Glutamatergic neuron (in vitro differentiated cells): ENCODE measurements at places on chromosomes 16 and 17. TPM values are rescaled to one million over a fixed set of nuclear protein-coding genes. Genes with fewer than 3 reads are reported as not detected.

DNA sequence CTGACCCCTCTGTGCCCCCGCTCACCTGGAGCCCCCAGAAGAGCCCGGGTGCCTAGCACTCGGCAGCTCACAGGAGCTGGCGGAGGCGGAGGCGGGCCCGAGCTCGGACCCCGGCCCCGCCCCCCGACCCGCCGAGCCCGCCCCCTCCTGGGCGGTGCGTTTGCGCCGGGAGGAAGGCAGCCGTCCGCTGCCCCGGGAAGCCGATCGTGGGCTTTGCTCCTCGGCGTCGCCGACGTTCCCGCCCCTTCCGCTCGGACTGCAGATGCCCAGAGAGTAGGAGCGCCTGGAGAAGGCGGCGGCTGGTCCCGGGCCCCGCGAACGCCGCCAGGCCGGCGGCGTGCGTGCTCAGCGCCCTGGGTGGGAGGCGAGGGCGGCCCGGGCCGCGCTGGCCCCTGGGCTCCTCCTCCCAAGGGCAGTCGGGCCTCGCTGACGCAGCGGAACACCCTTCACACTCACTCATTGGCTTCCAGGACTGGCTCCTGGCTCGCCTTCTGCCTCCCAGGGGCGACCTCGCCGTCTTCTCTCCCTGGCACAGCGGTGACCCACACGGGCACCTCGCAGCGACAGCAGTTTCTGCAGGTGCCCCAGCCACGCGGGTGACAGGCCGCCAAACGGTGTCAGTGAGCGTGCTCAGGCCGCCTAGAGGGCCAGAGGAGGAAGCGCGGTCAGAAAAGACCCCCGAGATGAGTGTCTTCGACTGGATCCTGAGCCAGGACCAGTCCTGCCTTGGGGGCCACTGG lies at the start of gene PLSCR3:
Gene PLSCR3 (minus strand): TSS at position 74 of the 740 bp plus-strand sequence. CDS start 415 bp downstream, outside the sequence.
- peaks cover 10% of the 10 kb centered on the region for H3K27me3 ChIP-seq
- peak; percentile 91 for DNase-seq
- H3K27ac ChIP-seq: peak within 1 kb of the TSS; percentile 97
- peaks cover 6% of the 10 kb centered on the region for H3K4me1 ChIP-seq

- no peak overlapping the region for H3K27ac ChIP-seq
- H3K4me3 ChIP-seq: no peak overlapping the region
- H3K36me3 ChIP-seq: no peaks in the 10 kb centered on the region
- H3K4me1 ChIP-seq: peaks cover 10% of the 10 kb centered on the region
- DNase-seq: no peak
Measured at GRCh38 chr17:28038802-28039201, 3.7 kb upstream of the NLK start.

GRCh38 chr17:47776330-47777197 lies 43.5 kb downstream of the TBX21 start:
- H3K27ac ChIP-seq: no peak overlapping the region
- no peaks in the 10 kb centered on the region for H3K36me3 ChIP-seq
- no peak for DNase-seq
- no peaks in the 10 kb centered on the region for H3K4me1 ChIP-seq

DNA sequence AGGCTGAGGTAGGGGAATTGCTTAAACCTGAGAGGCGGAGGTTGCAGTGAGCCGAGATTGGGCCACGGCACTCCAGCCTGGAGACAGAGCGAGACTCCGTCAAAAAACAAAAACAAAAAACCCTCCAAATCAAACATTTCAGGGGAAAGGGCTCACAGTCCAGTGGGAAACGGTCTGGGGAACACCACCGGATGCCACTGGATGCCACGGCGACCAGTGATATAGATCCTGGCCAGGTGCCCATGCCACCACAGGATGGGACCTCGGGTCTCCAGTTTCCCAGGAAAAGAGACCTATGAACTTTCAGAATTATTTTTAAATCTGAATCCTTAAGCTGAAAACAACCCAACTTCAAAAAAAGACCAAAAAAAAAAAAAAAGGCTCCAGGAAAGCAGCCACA lies 12.3 kb downstream of the CEP131 start:
- H3K4me1 ChIP-seq: no peaks in the 10 kb centered on the region
- no peak overlapping the region for H3K27ac ChIP-seq
- DNase-seq: no peak
- H3K4me3 ChIP-seq: no peak overlapping the region
- H3K27me3 ChIP-seq: no peaks in the 10 kb centered on the region

DNA sequence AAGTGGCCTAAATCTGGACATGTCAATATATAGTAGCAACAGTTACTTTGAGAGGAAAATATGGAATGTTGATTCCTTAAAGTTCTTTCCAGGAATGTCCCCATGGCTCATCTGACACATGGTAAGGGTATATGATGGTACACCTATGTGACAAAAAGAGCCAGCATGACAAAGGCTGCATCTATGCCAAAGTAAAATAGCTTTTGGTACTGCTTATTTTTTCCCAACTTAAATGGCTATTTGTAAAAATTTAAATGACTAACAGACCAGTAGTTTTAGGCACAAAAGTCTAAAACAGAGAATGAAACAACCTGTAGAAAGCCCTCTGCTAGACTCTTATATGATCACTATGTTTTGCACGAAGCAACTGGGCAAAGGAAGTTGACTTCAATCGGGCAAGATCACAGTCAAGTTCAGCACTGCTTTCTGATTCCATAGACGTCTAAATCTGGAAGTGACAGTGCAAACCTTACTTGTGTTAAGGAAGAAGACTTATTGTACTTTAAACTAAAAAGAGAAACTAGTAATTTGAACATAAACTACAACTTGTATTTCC lies 135.1 kb downstream of the SKAP1 start:
- no peaks in the 10 kb centered on the region for H3K36me3 ChIP-seq
- H3K27me3 ChIP-seq: peaks cover 2% of the 10 kb centered on the region
- no peak for DNase-seq
- peaks cover 4% of the 10 kb centered on the region for H3K4me1 ChIP-seq

- H3K4me1 ChIP-seq: no peaks in the 10 kb centered on the region
- no peak overlapping the region for H3K4me3 ChIP-seq
- H3K36me3 ChIP-seq: peaks cover 4% of the 10 kb centered on the region
- DNase-seq: no peak
Measured at GRCh38 chr16:48546774-48547173, 63.2 kb downstream of the N4BP1 start.

GRCh38 chr17:38328620-38329019 lies 15.1 kb downstream of the GPR179 start:
- H3K36me3 ChIP-seq: no peaks in the 10 kb centered on the region
- no peak overlapping the region for H3K4me3 ChIP-seq
- H3K4me1 ChIP-seq: peaks cover 19% of the 10 kb centered on the region
- no peak for DNase-seq
- no peak overlapping the region for H3K27ac ChIP-seq

DNA sequence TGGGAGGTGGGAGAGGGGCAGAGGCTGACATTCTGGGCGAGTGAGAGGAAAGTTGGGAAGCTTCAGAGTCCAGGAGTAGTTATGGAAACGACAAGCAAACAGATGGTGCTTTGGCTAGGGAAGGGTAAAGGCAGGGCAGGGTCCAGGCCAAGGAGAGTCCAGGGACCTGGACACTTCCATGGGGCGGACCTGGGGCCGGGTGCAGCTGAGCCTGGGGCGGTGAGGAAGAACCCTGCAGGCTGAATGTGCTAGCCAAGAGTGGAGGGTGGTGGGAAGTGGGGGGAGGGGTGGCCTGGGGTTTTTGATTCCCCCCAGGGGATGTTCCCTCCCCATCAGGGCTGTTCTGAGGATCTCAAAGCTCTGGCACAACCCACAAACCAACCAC lies 2.6 kb downstream of the PPP1R9B start:
- H3K4me3 ChIP-seq: peak overlapping the region; percentile 91
- peaks cover 12% of the 10 kb centered on the region for H3K27me3 ChIP-seq
- peaks cover 10% of the 10 kb centered on the region for H3K36me3 ChIP-seq
- H3K27ac ChIP-seq: peak overlapping the region; percentile 59

- H3K36me3 ChIP-seq: peaks cover 8% of the 10 kb centered on the region
- H3K27ac ChIP-seq: peak overlapping the region; percentile 23
- peaks cover 2% of the 10 kb centered on the region for H3K27me3 ChIP-seq
- peaks cover 3% of the 10 kb centered on the region for H3K4me1 ChIP-seq
- no peak overlapping the region for H3K4me3 ChIP-seq
- DNase-seq: peak; percentile 21
Measured at GRCh38 chr16:65773301-65773874, 593.1 kb upstream of the CDH5 start.

DNA sequence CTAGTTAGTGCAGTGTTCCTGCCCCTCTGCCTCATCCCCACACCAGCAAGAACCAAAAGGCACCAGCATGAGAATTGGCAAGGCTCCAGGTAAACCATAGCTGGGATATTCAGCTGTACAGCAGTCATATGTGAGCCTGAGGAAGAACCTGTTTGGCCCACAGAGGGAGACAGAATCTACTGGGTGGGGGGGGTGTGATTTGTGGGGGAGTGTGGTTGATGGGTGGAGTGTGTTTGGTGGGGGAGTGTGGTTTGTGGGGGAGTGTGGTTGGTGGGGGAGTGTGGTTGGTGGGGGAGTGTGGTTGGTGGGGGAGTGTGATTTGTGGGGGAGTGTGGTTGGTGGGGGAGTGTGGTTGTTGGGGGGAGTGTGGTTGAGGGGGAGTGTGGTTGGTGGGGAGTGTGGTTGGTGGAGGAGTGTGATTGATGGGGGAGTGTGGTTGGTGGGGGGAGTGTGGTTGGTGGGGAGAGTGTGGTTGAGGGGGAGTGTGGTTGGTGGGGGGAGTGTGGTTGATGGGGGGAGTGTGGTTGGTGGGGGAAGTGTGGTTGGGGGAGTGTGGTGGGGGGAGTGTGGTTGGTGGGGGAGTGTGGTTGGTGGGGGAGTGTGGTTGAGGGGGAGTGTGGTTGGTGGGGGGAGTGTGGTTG lies 19.5 kb downstream of the MINK1 start:
- no peak for DNase-seq
- no peaks in the 10 kb centered on the region for H3K36me3 ChIP-seq
- peaks cover 37% of the 10 kb centered on the region for H3K4me1 ChIP-seq
- peak overlapping the region; percentile 9 for H3K27ac ChIP-seq
- peaks cover 15% of the 10 kb centered on the region for H3K27me3 ChIP-seq
- no peak overlapping the region for H3K4me3 ChIP-seq

GRCh38 chr16:80403894-80404293 lies 136.9 kb upstream of the DYNLRB2 start:
- H3K27ac ChIP-seq: no peak overlapping the region
- no peak overlapping the region for H3K4me3 ChIP-seq
- no peaks in the 10 kb centered on the region for H3K36me3 ChIP-seq
- no peak for DNase-seq
- no peaks in the 10 kb centered on the region for H3K27me3 ChIP-seq
- H3K4me1 ChIP-seq: no peaks in the 10 kb centered on the region

GRCh38 chr16:29662729-29663015 lies 375 bp upstream of the SPN start:
- H3K27ac ChIP-seq: no peak overlapping the region
- H3K4me3 ChIP-seq: no peak overlapping the region
- peaks cover 7% of the 10 kb centered on the region for H3K27me3 ChIP-seq
- H3K36me3 ChIP-seq: no peaks in the 10 kb centered on the region
- no peak for DNase-seq

DNA sequence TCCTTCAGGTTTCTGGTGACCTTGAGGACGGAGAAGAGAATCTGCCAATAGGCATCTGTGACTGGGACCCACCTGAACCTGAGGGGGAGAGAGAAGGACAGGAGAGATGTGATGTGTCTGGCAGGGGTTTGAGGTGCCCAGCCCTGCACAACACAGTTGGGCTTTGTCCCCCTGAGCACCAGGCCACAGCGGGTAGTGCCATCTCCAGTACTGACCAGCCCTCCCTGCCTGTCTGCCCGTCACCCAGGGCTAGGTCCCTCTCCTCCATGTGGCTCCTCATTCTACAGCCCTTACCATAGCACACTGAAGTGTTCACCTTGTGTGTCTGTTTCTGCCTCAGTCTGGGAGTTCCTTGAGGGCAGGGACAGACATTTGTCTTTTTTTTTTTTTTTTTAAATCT lies 30.8 kb downstream of the NLRP1 start:
- no peaks in the 10 kb centered on the region for H3K36me3 ChIP-seq
- H3K4me3 ChIP-seq: no peak overlapping the region
- no peaks in the 10 kb centered on the region for H3K4me1 ChIP-seq
- no peaks in the 10 kb centered on the region for H3K27me3 ChIP-seq
- H3K27ac ChIP-seq: no peak overlapping the region

DNA sequence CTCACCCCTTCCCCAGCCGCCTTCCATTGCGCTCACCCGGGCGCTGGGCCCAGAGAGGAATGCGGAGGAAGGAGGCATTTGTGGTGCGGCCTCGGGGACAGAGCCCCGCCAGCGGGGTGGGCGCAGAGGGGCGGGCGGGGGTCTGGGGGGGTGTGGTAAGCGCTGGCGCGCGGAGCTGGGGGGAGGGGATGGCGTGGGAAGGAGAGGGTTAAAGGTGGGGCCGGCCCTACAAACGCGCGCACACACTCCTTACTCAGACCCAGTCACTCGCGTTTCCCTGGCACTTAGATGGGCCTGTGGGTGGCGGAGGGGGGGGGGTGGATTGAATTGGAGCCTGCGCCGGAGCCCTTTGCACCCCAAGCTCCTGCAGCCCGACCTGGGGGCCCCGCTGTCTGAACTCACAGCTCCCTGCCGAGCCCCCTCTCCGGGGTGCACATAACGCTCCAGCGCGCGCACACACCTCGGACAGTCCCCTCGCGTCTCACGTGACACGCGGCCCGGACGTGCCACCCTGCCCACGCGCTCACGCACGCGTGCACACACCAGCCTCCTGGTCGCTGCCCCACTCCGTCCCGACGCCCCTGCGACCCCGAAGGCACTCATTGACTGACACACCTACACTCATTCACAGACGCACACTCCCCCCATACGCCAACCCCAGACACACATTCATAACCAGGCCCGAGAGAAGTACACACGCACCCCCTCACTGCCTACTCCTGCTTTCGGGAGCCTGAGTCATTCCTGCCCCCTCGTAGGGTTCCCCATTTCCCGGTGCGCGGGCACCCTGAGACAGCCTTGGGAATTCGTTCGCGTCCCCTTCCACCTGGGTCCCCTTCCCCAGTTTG lies 844 bp downstream of the TBKBP1 start:
- H3K27me3 ChIP-seq: peaks cover 6% of the 10 kb centered on the region
- peak overlapping the region; percentile 85 for H3K27ac ChIP-seq
- peak overlapping the region; percentile 99 for H3K4me3 ChIP-seq
- no peaks in the 10 kb centered on the region for H3K36me3 ChIP-seq
- peaks cover 19% of the 10 kb centered on the region for H3K4me1 ChIP-seq

- H3K4me3 ChIP-seq: no peak overlapping the region
- H3K27me3 ChIP-seq: peaks cover 3% of the 10 kb centered on the region
- no peak for DNase-seq
- H3K27ac ChIP-seq: no peak overlapping the region
- peaks cover 5% of the 10 kb centered on the region for H3K36me3 ChIP-seq
Measured at GRCh38 chr17:35521150-35521549, 16.3 kb downstream of the SLFN12L start.

GRCh38 chr16:85431431-85432124 lies 181.5 kb upstream of the GSE1 start:
- peak; percentile 31 for DNase-seq
- H3K4me1 ChIP-seq: peaks cover 36% of the 10 kb centered on the region
- peak overlapping the region; percentile 52 for H3K4me3 ChIP-seq
- peak overlapping the region; percentile 75 for H3K27ac ChIP-seq

Gene NFE2L1
- 190 TPM for total RNA-seq

Gene IGF2BP1
- total RNA-seq: 260 TPM

Gene ITGAL
- not detected for total RNA-seq

Gene SOST
- total RNA-seq: not detected

Gene ABCC11
- not detected for total RNA-seq

Gene RAB26
- 292 TPM for total RNA-seq

Gene ADAP2
- 0.51 TPM for total RNA-seq

Gene LPO
- not detected for total RNA-seq

Gene YPEL3
- 57.9 TPM for total RNA-seq

Gene KRT31
- total RNA-seq: not detected
